ENCODE measurements at places on chromosomes 6 and 20. TPM values are rescaled to one million over a fixed set of nuclear protein-coding genes. Genes with fewer than 3 reads are reported as not detected.

Gene JAG1
- 70.3 TPM for total RNA-seq

Gene BNIP5
- total RNA-seq = 0.09 TPM

Gene KHDC1L
- not detected for total RNA-seq

Gene THBD
- 101 TPM for total RNA-seq

Gene PRL
- not detected for total RNA-seq

Gene CLIC5
- 65.4 TPM for total RNA-seq

Gene HRH3
- not detected for total RNA-seq

- H3K4me1 ChIP-seq = no peaks in the 10 kb centered on the region
- DNase-seq = no peak
- H3K27me3 ChIP-seq = no peaks in the 10 kb centered on the region
- H3K36me3 ChIP-seq = no peaks in the 10 kb centered on the region
Observed at GRCh38 chr20:44039147-44039546, 124.5 kb downstream of the TOX2 start.

DNA sequence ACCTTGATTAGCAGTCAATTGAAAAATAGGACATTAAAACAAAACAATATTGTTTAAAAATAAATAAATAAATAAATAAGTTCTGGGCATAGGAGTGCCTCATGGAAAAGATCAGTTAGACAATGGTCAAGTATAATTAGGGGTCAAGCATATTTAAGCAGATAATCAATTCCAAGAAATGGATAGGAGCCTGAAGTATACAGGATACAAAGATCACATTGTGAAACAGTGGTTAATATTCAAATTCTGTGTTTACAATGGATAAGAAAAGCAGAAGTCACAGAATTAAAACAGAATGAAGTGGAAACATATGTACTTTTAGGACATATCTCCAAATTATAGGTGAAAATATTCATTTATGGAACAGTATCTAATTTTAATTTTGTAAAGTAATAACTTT, 1028.6 kb upstream of the CITED2 start:
- no peaks in the 10 kb centered on the region for H3K4me1 ChIP-seq
- no peaks in the 10 kb centered on the region for H3K27me3 ChIP-seq
- H3K27ac ChIP-seq = no peak overlapping the region
- no peak for DNase-seq
- H3K36me3 ChIP-seq = no peaks in the 10 kb centered on the region

DNA sequence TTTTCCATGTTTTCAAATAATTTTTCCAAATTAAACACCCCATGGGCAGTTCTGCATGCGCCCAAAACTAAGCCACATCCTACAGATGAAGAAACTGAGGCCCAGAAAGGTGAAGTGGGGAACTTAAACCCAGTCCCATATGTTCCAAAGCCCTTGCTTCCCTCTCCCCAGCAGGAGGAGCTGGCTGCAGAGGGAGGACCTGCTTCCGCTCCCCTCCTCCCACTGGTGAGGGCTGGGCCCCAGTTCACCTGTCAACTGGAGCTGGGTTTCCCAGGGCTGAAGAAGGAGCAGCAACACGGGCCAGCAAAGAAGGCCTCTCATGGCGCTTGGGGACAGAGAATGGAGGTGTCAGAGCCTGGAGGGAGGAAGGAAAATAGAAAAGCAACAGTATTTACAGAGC, 1.4 kb upstream of the RBPJL start:
- H3K36me3 ChIP-seq = no peaks in the 10 kb centered on the region
- H3K27ac ChIP-seq = no peak overlapping the region
- peaks cover 5% of the 10 kb centered on the region for H3K4me1 ChIP-seq
- no peak for DNase-seq

- no peaks in the 10 kb centered on the region for H3K4me1 ChIP-seq
- H3K27ac ChIP-seq = no peak overlapping the region
- H3K27me3 ChIP-seq = no peaks in the 10 kb centered on the region
- DNase-seq = no peak
- no peak overlapping the region for H3K4me3 ChIP-seq
- no peaks in the 10 kb centered on the region for H3K36me3 ChIP-seq
Observed at GRCh38 chr6:29999416-29999815, 57.1 kb downstream of the HLA-A start.

DNA sequence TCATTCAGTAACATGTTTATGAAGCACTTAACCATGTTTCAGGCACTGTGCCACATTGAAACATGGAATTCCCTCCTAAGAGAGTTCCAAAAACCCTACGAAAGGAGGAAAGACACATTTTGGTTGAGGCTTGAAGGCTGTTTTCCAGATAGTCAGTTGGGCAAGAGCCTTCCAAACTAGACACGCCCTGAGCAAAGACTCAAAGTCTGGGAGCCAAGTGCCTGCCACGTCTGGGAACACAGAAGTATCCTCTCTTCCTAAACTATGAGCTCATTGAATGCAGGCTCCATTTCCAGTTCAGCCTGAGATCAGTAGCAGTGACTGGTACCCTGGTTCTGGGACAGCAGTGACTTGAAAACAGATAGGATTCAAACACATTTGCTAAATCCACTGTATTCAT, 74.5 kb upstream of the FAM8A1 start:
- no peak for DNase-seq
- no peaks in the 10 kb centered on the region for H3K4me1 ChIP-seq
- H3K4me3 ChIP-seq = no peak overlapping the region
- H3K27ac ChIP-seq = no peak overlapping the region

- H3K36me3 ChIP-seq = no peaks in the 10 kb centered on the region
- no peaks in the 10 kb centered on the region for H3K27me3 ChIP-seq
- DNase-seq = no peak
Observed at GRCh38 chr6:86712039-86712438, 225.3 kb upstream of the HTR1E start.

DNA sequence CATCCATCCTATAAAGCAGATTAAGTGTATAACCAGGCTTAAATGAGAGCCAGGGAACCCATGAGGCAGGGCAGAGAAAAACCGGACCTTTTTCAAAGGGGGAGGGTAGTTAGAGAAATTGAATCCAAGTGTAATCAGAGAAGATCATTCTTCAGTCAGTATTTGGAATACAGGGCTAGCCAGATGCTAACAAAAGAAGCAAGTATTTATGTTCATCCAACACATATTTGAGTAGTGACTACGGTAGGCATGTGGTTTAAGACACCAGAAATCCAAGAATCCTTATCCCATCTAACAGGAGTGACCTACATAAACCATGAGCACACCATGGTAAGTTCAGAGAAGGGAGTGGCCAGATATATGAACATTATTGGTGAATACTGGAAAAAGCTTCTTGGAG, 46.8 kb upstream of the FAM83C start:
- peak; percentile 25 for DNase-seq
- H3K27ac ChIP-seq = no peak overlapping the region
- H3K27me3 ChIP-seq = no peaks in the 10 kb centered on the region
- H3K4me1 ChIP-seq = no peaks in the 10 kb centered on the region
- H3K36me3 ChIP-seq = peaks cover 2% of the 10 kb centered on the region

DNA sequence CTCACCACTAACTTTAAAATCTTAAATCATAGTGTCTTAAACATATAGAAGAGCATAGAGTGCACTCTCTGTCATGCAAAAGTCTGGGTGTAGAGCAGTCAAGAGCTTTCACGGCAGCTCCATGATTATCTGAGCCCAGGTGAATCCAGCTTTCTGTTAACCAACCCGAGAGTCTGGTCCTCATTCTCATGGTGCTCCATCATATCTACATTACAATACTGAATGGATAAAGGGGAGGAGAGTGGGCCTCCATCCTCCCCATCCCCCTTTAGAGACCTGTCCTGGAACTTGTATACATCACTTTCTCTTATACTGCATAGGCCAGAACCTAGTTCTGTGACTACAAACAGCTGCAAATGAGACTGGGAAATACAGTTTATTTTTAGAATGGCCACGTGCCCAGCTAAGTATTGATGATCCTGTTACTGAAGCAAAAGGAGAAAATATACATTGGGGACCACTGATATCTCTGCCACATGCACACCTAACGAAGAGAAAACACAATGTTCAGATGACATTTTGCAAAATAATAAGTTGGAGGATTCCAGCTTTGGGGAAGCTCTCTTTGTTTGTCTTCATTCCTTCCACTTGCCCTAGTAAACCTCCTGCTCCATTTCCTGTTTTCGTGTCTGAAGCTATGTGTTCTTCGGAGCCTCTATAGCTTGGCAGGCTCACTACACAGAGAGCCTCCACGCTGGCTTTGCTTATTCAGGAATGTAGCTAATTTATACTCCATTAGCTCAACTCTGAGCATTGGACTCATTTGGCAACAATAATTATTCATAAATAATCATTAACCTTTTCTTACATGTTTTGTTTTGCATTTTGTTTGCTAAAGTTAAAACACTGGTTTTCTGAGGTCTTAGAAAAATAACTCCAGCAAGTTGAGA, 110.1 kb downstream of the IYD start:
- peak; percentile 87 for DNase-seq
- no peak overlapping the region for H3K27ac ChIP-seq
- H3K4me3 ChIP-seq = no peak overlapping the region
- no peaks in the 10 kb centered on the region for H3K36me3 ChIP-seq
- H3K4me1 ChIP-seq = peaks cover 12% of the 10 kb centered on the region

GRCh38 chr6:166446567-166447065, 63.9 kb upstream of the MPC1 start:
- H3K4me3 ChIP-seq = no peak overlapping the region
- H3K4me1 ChIP-seq = no peaks in the 10 kb centered on the region
- peaks cover 9% of the 10 kb centered on the region for H3K36me3 ChIP-seq

- no peak for DNase-seq
- H3K36me3 ChIP-seq = no peaks in the 10 kb centered on the region
- no peak overlapping the region for H3K4me3 ChIP-seq
- H3K27ac ChIP-seq = no peak overlapping the region
Observed at GRCh38 chr6:123715006-123715863, 78.5 kb upstream of the TRDN start.

DNA sequence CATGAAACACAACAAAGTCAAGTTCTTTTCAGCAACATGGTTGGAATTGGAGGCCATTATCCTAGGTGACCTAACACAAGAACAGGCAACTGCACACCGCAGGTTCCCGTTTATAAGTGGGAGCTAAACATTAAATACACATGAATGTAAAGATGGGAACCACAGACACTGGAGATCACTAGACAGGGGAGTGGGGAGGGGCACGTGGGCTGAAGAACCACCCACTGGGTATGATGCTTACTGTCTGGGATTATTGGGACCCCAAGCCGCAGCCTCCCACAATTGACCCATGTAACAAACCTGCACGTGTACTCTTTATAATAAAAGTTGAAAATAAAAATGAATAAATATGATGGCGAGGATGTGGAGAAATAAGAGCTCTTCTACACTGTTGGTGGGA, 8.6 kb upstream of the RAET1G start:
- H3K4me3 ChIP-seq = no peak overlapping the region
- no peaks in the 10 kb centered on the region for H3K4me1 ChIP-seq
- H3K27me3 ChIP-seq = no peaks in the 10 kb centered on the region
- DNase-seq = no peak
- no peaks in the 10 kb centered on the region for H3K36me3 ChIP-seq

- no peak overlapping the region for H3K4me3 ChIP-seq
- no peaks in the 10 kb centered on the region for H3K36me3 ChIP-seq
- no peak overlapping the region for H3K27ac ChIP-seq
- H3K27me3 ChIP-seq = no peaks in the 10 kb centered on the region
- no peak for DNase-seq
- H3K4me1 ChIP-seq = peaks cover 6% of the 10 kb centered on the region
Observed at GRCh38 chr20:6838181-6838826, 70.8 kb downstream of the BMP2 start.

- H3K4me1 ChIP-seq = peaks cover 17% of the 10 kb centered on the region
- H3K27ac ChIP-seq = no peak overlapping the region
- no peaks in the 10 kb centered on the region for H3K27me3 ChIP-seq
- peak; percentile 46 for DNase-seq
- H3K36me3 ChIP-seq = no peaks in the 10 kb centered on the region
- no peak overlapping the region for H3K4me3 ChIP-seq
Observed at GRCh38 chr6:4805553-4806336, 29.5 kb downstream of the CDYL start.

- no peak overlapping the region for H3K4me3 ChIP-seq
- peaks cover 4% of the 10 kb centered on the region for H3K4me1 ChIP-seq
- no peak for DNase-seq
- no peaks in the 10 kb centered on the region for H3K27me3 ChIP-seq
- H3K27ac ChIP-seq = no peak overlapping the region
Observed at GRCh38 chr6:163554663-163555062, 140.1 kb downstream of the QKI start.
